ENCODE measurements at places on chromosomes 6 and 20.

DNA sequence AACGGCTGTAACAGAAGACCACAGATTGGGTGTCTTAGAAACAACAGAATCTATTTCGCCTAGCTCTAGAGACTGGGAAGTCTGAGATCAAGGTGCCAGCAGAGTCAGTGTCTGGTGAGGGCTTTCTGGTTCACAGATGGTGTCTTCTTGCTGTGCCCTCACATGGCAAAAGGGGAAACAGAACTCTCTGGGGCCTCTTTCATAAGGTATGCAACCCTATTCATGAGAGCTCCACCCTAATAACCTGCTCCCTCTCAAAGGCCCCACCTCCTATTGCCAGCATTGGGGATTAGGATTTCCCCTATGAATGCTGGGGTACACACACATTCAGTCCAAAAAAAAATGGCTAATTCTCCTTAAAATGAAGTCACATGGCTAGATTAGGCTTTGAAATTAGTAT is 10.0 kb downstream of the TXNDC5 start:
- DNase-seq = no peak

DNA sequence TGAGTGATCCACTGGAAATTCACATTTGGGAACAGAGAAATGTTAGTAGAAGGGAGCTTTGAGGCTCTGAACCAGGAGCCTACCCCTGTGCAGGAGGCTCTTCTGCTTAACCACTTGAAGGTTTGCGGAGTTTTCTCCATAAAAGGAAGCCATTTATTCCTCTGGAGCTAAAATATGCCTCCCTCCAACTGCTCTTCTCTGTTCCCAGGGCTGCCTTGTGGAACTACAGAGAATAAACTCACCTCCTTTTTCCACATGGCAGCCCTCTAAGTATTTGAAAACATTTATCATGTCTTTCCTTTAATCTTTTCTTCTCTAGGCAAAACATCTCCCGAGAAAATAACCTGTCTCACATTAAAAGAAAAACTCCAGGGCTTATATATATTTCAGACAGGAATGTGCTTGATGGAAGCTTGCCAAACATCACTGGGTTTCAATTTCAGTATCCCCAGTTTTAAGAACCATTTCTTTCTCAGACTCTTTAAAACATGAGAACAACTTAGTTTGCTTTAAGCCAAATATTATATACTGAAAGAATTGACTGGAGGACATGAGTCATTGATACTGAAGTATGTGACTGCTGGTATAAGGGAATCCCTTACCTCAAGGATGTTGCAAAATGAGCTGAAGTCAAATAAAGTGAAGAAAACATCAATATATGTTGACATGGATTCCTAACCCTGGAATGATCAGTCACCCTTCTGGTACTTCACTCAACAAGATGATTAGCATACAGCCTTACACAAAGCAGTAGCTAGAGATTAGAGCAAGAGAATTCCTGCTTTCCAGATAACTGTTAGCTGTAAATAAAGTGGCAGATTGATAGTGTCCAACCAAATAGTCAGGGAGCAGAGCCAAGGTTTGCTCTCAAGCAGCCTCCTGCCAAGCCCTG is 74.0 kb downstream of the ZBTB2 start:
- peak; percentile 24 for DNase-seq

GRCh38 chr6:17027441-17027840 is 74.4 kb upstream of the STMND1 start:
- DNase-seq = no peak

- DNase-seq = no peak
These were observed 62.0 kb downstream of the ATXN1 start for GRCh38 chr6:16698997-16699868.

DNA sequence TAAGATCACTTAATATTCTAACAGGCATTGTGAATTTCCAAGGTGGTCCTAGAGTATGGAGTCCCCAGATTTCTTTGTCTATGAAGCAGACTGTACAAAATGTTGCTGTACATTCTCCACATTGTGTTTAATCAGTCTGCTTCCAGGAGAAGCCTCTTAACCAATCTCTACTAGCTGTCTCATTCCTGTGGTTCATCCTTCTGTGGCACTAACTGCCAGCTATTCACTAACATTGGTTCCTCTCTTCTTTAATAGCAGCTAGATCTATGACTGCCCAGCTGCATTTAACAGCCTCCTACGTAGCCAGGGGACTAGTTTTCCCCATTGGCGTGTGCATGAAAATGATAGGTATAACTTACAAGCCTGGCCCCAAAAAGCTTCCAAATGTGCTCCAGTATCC is 395.4 kb downstream of the SAMD5 start:
- DNase-seq = no peak

DNA sequence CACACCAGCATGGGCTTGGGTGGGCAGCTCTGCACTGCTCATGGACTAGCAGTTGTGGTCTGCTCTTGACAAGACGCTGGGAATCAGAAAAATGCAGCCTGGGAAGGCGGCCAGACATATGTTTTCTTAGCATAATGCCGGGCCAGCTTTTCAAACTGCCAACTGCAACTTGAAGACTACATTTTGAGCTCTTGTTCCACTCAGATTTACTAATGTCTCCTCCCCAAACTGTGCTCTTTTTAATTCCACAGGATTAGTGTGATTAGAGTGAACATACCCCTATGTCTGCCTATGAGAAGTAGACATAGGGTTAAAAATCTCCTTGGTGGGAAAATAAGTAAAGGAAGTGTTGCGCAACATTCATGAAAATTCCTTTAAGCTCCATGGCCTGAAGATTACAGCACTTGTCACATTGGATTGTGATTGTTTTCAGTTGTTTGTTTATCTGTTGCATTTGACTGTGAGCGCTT is 5.3 kb upstream of the FNDC1 start:
- no peak for DNase-seq

DNA sequence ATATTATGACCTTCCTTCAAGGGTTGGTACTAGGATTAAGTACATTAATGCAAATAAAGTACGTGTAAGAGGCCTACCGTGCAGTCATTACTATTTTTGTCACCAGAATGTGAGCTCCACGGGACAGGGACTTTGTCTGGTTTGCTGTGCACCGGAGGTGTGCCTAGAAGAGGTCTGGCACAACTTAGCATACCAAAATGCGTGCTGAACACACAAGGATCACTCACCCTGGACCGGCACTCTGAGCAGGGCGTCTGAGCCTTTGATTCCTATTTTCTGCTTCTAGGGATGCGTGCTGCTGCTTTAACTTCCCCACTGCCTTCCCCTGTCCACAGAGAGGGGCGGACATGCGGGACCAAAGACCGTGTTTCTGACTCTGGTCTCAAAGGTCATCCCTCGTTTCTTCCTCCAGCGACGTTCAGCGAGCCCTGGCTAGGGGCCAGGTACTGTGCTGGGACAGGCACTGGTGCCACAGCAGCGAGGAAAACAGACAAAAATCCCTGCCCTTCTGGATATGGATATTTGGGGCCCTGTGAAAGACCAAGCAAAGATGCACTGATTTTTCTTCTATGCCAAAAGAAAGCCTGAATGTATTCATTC is 222.7 kb downstream of the BMP7 start:
- DNase-seq = no peak

DNA sequence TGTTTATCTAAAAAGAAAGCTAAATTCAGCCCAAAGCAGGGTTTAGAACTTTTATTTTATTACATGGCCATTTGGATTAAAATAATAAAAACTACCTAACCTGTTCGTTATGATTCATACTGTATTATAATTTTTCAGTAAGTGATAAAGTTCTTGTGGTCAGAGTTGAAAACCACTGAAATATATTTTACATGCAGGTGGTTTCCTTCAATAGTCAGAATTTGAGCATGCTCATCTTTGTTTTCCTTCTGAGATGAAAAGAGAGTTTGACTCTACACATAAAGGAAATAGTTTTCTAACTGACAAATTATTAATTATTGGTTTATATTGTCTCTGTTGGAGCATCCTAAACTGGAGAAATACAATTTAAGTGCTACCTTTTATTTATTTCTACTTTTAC is 114.0 kb upstream of the FKBP1C start:
- no peak for DNase-seq

DNA sequence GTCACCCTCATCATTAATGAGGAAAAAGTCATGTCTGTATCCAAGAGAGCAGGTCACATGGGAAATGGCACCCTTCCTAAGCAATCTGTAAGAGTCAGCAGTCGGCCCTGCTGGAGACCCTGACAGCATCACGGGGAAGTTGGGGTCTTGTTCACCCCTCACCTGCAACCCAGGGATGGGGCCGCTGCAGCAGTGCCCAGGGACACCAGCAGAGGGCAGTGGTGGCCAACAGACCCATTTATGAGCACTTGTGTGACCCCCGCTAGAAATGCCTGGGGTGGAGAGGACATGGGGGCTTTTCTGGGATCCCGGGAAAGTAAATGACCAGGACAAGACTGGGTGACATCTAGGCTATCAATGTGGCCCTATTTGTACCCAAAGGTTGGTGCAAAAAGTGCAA is 35.9 kb downstream of the ANKRD60 start:
- no peak for DNase-seq

DNA sequence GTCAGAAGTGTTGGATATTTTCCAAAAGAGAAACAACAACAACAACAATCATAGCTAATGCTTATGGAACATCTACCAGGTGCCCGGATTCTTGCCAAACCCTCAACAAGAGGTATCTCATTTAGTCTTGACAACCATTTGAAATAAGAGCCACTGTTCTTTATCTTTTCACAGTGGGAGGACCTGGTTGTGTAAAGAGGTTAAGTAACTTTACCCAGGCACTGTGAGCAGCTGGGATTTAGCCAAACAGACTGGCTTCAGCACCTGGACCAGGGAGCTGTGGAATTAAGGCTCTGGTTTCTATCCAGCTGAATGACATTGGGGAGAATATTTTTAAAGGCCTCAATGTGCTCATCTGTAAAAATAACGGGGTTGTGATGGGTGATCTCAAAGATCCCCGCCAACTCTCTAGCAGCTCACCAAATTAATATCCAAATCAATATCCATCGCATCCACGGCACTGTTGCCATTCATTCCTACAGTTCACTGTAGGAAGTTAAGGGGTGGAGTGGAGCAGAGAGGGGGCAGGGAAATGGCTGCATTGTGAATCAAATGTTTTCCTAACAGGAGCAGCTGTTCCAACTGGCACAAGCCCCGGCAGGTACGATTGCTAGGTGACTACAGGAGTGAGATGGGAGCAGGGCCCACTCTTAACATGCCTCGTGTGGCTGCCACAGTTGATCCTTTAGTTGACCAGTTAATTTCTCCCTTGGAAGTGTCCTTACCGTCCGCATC is 61.8 kb downstream of the GCNT2 start:
- DNase-seq = no peak

- no peak for DNase-seq
These were observed 424.5 kb downstream of the GRIK2 start for GRCh38 chr6:101818051-101818450.

- DNase-seq = no peak
These were observed 80.5 kb downstream of the COL9A1 start for GRCh38 chr6:70222439-70222749.

GRCh38 chr6:109770779-109771178 is 79.7 kb downstream of the FIG4 start:
- no peak for DNase-seq

DNA sequence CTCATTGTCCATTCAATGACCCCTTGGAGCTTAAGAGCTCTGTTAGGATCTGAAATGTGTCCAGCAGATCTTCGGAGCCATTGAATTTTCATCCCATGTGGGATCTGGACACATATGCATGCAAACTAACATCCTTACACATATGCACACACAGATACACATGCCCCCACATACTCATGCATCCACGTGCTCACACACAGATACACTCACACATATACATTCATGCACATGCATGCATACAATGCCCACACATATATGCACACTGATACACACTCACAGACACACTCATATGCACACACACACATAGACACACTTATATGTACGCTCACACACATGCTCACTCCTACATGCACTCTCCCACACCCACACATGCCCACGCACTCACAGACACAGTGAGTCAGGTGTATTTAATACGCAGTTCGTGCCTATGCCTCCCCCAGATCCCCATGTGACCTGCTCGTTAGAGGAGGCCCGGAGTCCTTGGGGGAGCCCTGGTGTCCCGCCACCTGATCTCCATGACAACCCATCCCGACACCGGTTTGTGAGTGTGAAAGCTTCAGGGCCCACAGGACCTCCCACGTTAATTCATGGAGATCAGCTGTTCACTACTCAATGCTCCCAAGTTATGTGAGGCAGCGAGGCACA is 121.9 kb upstream of the SULF2 start:
- no peak for DNase-seq

- no peak for DNase-seq
These were observed 263.7 kb downstream of the BMP2 start for GRCh38 chr20:7031222-7031621.

- no peak for DNase-seq
These were observed 68.8 kb downstream of the TTLL2 start for GRCh38 chr6:167393731-167394130.

- DNase-seq = no peak
These were observed 37.1 kb upstream of the PROKR2 start for GRCh38 chr20:5353624-5354496.

- no peak for DNase-seq
These were observed 25.3 kb downstream of the NKX2-4 start for GRCh38 chr20:21372016-21372415.

DNA sequence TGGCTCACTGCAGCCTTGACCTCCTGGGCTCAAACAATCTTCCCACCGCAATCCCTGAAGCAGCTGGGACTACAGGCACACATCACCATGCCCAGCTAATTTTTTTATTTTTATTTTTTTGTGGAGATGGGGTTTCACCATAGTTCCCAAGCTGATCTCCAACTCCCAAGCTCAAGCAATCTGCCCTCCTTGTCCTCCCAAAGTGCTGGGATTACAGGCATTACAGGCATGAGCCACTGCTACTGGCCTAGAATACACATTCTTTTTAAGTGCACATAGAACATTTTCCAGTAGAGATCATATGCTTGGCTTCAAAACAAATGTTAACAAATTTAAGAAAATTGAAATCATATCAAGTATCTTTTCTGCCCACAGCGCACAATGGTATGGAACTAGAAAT is 176.8 kb upstream of the MARCKS start:
- no peak for DNase-seq

GRCh38 chr20:33687370-33687915 is 1.3 kb upstream of the E2F1 start:
- DNase-seq = no peak

DNA sequence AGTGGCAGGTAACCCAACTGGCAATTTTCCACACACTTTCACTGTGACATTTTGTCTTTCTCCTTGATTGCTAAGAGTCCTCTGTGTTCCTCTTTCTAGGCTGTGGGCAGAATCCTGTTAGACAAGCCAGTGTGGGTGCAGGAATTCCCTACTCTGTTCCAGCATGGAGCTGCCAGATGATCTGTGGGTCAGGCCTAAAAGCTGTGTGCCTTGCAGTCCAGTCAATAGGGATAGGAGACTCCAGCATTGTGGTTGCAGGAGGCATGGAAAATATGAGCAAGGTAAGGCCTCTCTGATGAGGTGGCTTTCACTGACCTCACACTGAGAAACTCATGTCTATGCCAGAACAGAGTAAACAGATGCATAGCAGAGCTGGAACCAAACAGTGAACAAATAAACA is 5.1 kb downstream of the ACAT2 start:
- DNase-seq = no peak

DNA sequence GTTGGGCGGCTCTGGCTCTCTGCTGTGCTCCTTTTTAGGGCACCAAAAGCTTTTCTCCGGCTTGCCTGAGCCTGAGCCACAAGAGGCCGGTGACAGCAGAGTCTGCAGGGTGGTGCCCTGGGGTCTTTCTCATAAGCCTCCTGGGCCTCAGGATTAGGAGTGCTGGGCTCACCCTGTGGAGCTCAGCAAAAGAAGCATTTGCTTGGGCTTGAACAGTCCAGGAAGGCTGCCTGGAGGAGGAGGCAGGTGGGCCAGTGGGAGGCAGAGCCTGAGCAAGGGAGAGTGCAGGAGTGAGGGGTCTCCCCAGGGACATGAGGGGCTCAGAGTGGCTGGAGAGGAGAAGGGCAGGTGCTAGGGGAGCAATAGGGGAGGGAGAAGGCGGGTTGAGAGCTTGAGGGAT is 32.9 kb upstream of the MRGBP start:
- no peak for DNase-seq
